NCI-H345 (cell line): ENCODE measurements at places on chromosomes 12 and 14.

GRCh38 chr12:16506394-16506793 lies 99.6 kb downstream of the LMO3 start:
- DNase-seq, result no peak

DNA sequence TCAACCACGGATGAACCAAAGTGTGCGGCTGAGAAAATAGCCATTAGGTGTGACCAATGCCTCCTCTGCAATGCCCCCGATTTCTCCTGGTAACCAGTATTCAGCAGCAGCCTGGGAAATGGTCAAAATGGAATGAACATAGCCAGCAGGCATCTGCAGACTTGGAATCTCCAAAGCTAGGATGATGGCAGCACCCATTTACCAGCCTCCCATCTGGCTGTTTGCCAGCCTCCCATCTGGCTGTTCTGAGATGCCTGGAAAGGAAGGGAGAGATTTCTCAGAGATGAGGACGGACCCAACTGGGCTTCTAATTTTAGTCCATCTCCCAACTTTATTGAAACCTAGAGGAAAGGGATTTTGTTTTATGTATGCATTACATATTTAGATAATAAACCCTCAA lies 16.2 kb downstream of the CLMN start:
- DNase-seq, result peak; percentile 23

DNA sequence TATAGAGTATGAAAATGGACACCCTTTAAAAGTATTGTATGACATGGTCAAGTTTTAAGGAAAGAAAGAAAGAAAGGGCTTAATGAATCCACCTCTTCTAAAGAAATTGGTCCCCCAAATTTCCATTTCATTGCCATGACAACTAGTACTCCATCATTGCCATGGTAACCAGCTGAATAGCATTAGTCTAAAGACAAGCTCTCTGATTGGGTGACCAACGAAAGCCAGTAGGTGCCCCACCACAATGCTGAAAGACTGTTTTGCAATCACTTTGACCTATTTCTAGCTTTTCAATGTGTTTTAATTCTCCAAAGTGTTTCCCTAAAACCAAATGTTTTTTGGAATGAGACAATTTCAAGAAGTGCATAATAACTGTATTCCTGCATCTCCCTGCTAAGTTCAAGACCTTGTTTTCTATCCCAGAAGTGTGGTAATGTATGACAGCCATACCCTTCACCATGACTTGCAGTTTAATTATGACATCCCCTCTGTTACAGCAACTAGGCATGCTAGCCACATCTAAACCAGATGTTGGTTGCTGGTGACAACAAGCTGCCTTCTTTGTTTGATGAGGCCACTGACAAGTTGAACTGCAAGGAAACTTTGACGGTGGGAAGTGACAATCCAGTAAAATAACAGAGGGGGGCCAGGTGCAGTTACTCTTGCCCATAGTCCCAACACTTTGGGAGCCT lies 46.7 kb downstream of the KICS2 start:
- no peak for DNase-seq

DNA sequence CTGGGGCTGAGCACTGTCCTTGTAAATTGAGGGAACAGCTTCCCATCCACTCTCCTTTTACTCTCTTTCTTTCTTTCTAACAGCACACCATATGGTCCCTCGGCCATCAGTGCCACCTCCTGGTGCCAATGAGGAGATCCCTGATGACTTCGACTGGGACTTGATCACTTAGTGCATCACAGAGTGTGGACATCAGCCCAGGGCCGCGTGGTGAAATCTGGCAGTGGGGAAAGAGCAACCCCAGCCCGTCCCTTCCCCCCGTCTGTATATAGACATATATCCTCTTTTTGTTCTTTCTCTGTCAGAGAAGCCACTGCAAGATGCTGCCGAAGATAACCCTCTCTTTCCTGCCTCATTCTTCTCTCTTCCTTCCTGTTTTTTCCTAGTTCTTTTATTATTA lies 13.5 kb downstream of the C3AR1 start:
- DNase-seq, result no peak

DNA sequence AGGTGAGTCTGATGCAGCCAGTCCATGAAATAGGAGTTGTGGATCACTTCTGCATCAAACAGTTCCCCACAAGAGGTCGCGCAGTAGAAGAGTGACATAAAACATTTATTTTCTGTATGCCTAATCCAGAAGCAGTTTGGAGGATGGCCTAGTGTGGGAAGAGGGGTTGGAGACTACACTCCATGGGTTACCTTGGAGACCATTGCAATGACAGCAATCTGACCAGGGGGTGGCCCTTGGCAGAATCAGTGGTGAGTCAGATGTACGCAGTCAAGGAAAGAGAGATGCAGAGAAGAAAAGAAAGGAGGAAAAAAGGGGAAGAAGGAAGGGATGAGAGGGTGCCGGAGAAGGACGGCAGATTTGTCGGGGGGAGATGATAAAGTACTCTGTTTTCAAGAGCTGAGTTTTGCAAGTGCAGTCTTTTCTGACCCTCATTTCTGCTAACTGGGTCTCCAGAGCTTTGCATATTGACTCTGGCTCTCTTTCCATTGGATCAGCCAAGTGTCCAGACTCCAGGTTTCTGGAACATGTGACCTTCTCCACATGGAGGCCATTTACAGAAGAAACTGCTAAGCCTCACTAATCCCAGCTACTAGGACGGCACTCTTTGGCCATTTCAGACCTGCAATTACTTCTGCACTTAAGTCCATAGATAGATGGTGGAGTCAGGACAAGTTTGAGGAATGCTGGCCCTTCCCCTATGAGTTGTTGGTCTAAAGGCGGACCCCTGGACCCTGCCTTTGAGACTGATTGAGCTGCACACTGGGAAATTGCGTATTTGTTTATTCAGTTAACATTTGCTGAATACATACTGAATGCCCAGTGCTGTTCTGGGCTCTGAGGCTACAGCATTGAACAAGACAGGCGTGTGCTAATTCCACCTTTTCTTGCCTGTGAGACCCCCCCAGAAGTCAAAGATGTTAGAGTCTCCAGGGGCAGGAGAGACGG lies 424.2 kb downstream of the BCL11B start:
- no peak for DNase-seq

- peak; percentile 94 for DNase-seq
Measured at GRCh38 chr12:52191841-52192791, at the start of gene KRT80. Gene KRT80 (minus strand): TSS chr12:52192014. CDS start chr12:52191902, 112 bp downstream.

GRCh38 chr12:9868311-9868801 lies 798 bp downstream of the CLEC2B start:
- DNase-seq, result no peak

- no peak for DNase-seq
Measured at GRCh38 chr14:102049258-102050025, 37.4 kb downstream of the HSP90AA1 start.

DNA sequence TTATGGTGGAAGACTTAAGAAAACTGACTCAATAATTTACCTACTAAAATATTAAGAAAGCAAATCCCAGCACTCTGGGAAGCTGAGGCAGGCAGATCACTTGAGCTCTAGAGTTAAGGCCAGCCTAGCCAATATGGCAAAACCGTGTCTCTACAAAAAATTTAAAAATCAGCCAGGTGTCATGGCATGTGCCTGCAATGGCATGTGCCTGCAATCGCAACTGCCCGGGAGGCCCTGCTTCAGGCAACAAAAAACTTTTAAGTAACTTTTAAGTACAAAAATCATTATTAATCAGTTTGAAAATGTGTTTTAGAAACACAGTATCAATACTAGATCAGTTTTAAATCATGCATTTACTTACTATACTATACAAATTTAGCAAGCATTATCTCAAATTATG lies 17.5 kb downstream of the C2CD5 start:
- no peak for DNase-seq

GRCh38 chr14:69921052-69921451 lies 41.8 kb downstream of the SMOC1 start:
- no peak for DNase-seq

DNA sequence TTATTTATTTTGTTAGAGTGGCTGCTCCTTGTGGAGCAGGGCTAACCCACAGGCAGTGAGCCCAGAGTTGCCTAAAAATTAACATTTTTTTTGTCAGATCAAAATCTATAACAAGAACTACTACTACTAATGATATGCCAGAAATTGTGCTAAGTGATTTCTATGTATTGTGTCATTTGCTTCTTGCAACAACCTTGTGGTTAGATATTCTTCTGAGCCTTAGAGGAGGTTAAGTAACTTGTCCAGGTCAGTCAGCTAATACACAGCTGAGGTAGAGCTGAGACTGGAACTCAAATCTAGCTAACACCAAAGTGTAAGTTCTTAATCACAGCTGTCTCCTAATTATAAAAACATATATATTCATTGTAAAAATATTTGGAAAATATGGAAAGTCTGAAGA lies 29.8 kb downstream of the CFL2 start:
- DNase-seq, result no peak

GRCh38 chr12:104490186-104490585 lies 33.4 kb downstream of the CHST11 start:
- no peak for DNase-seq

- no peak for DNase-seq
Measured at GRCh38 chr12:63916561-63917476, 72.3 kb downstream of the SRGAP1 start.
